CD4-positive, alpha-beta T cell treated with Interferon gamma for 1 hour (primary cell): ENCODE measurements at places on chromosomes 6 and 20.
A peak's percentile ranks its signal among the peaks of the same experiment; 100 is the strongest.

GRCh38 chr6:15987569-15987968 lies 141.3 kb upstream of the MYLIP start:
- DNase-seq, result no peak

DNA sequence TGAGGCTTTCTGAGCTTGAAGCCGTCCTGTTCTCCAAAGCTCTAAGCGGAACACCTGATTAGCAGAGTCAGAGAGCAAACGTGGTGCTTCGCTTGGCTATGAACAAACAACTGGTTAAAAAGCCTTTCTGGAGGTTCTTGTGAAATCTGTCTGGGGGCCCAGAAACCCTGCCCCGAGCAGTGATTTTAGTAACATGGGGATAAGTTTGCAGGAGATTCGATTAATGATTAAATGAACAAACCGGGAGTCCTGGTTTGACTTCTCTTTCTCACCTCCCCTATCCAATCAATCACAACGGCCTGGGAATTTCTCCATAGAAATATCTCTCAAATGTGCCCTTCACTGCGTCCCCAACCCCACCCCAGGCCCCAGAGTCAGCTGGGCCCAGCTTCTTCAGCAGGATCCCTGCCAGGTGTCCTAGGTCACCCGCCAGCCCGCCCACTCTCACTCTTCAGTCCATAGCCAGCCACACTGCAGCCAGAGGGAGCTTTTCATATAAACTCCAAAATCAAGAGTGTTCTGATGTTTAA lies 43.6 kb downstream of the ZDHHC14 start:
- DNase-seq, result no peak

GRCh38 chr6:30599625-30600324 lies 17.3 kb downstream of the PPP1R10 start:
- DNase-seq, result no peak

DNA sequence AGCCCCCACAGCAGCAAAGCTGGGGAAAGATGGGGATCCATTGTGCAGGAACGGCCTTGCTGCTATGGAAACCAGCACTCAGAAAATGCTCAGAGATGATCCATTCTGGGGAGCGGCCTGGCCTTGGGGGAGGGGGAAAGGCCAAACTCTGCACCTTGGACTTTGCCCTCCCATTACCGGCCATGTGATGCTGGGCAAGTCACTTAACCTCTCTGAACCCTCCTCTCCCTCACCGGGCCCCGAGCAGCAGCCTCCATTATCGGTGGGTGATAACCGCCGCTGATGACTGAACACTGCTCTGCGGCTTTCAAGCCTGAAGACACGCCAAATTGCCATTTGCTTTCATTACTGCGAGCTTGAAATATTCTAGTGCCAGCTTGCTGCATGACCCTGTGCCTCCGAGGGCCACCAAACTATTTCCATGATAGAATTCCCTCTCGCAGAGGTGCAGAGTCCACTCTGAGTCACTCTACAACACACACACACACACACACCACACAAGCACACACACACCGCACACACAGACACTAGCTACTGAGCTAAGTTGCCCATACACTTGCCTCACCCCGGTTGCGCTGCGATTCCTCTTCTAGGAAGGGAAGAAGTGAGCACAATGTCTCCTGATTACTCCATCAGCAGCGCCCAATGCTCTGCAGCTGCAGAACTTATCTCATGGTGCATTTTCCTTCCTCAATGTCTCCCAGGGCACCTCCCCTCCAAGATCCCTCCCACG lies 20.6 kb upstream of the SIRPA start:
- peak; percentile 36 for DNase-seq

DNA sequence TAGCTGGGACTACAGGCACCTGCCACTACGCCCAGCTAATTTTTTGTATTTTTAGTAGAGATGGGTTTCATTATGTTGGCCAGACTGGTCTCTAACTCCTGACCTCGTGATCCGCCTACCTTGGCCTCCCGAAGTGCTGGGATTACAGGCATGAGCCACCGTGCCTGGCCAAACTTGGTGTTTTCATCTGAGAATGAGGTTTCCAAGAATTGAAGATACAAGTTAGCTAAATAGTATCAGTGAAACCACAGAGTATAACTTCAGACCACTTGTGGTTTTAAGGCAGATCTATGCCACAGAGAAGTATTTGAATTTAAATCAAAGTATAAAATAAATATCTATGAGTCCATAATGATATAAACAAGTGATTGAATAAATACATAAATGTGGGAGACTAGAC lies 70.1 kb downstream of the SLC16A10 start:
- no peak for DNase-seq

GRCh38 chr20:49482173-49482572 lies 295 bp downstream of the KCNB1 start:
- no peak for DNase-seq

- DNase-seq, result no peak
Observed at GRCh38 chr6:47679322-47679906, 19.0 kb upstream of the ADGRF4 start.

DNA sequence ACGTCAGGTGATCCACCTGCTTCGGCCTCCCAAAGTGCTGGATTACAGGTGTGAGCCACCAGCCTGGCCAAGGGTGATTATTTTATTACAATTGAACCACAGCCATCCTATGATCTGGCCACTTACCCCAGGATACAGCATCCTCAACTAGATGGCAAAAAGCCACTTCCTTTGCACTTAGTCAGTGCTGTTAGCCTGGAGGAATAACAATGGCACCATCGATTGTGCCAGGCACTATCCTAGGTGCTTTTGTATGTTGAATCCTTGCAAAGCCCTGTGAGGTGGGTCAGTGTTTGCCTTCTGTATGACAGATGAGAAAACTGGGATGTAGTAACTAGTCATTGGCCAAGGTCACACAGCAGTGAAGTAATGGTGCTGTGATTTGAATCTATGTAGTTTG lies 11.2 kb upstream of the TTPAL start:
- DNase-seq, result no peak

GRCh38 chr6:91185072-91185471 lies 598.2 kb upstream of the MAP3K7 start:
- DNase-seq, result no peak

DNA sequence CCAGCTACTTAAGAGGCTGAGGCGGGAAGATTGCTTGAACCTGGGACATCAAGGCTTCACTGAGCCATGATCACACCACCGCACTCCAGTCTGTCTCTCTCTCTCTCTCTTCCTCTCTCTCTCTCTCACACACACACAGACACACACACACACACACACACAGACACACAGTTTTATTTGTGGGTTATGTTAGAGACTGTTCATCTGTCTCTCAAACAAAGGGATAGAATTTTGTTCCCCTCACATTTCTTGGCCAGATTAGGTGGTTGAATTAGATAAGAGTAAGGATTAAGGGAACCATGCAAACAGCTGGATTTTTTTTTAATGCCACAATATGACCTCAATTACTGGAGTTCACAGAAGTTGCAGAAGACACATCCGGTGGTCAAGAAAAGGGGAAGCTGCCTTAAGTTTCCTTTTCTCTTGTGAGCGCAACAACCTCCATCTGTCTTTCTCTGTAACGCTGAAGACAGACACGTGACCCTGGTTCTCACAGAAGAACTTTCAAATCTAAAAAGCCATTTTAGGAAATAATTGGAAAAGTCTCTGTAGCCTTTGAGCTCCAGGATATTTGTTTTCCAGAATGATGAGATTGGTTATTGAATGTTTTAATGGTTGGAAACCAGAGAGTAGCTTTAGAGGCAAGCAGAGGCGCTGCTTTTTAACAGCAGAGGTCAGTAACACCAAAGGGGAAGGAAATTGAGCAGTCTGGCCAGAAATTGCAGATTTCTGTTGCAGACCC lies 32.9 kb upstream of the LGSN start:
- DNase-seq, result peak; percentile 36

GRCh38 chr6:159801935-159802334 lies 1.9 kb downstream of the PNLDC1 start:
- no peak for DNase-seq

- no peak for DNase-seq
Observed at GRCh38 chr20:24829649-24830370, 119.3 kb upstream of the CST7 start.

- DNase-seq, result no peak
Observed at GRCh38 chr6:54135665-54136369, 24.6 kb downstream of the MLIP start.

DNA sequence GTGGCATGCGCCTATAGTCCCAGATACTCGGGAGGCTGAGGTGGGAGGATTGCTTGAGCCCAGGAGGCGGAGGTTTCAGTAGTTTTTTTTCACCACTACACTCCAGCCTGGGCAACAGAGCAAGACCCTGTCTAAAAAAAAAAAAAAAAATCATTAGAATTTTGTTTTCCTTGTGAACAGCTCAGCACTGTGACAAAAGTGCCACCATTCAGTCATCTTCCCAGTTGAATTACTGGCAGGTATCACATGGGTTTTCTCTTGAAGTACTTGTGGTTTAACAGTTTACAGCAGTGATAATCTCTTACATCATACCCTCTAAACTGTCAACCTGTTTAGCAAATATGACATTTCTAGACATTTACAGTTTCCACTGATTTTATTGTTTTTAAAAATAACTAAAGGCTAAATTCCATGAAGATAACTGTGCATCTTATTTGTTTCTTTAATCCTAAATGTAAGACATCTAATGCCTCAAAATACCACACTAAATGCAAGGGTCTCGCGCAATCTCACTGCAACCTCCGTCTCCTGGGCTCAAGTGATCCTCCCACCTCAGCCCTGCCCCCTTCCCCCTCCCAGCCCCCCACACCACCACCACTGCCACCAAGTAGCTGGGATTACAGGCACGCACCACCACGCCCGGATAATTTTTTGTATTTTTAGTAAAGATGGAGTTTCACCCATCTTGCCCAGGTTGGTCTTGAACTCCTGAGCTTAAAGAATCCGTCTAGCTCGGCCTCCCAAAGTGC lies 7.0 kb downstream of the TRPC4AP start:
- DNase-seq, result no peak

DNA sequence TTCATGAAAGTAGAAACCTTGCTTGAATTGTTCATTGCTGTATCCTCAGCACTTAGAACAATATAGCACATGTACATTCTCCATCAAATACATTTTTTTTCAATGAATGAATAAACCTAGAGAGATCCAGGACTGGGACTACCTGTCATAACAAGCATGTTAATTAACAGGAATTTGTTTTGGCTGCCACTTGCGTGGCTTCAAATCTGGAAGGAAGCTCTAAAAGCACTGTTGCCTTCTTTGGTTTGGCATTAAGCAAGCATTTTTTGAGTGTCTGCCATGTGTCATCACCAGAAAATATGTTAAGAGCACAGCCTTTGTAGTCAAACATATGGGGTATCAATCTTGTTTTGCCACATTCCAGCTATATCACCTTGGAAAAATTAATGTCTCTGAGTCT lies 131.9 kb upstream of the BACH2 start:
- no peak for DNase-seq

- DNase-seq, result no peak
Observed at GRCh38 chr6:17859846-17860245, 127.6 kb downstream of the KIF13A start.

DNA sequence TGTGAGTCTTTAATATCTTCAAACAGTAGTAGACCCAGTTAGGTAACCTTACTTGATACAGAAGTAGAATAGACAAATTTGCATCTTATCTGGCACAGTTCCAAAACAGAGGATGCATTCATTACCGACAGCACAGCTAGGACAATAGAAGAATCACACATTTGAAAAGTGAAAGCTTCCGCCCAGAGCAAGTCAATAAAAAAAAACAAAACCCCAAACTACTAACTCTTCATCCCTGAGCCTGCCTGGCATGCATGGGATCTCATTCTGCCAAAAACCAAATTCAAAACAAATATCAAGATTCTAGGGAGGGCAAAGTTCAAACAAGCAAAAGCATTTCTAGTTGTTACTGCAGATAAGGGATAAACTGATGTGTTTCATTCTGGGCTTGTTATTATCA lies 235.4 kb downstream of the BTBD9 start:
- no peak for DNase-seq
